ENCODE measurements at places on chromosomes 1 and 21. TPM values are rescaled to one million over a fixed set of nuclear protein-coding genes. Genes with fewer than 3 reads are reported as not detected.

The DLGAP3 gene
- 5.9 TPM for total RNA-seq

The F11R gene
- total RNA-seq = 6.6 TPM

The HES5 gene
- total RNA-seq = 13.3 TPM

The HES3 gene
- total RNA-seq = not detected

The SLC9C2 gene
- total RNA-seq = 1.2 TPM

The TSPAN2 gene
- 26.8 TPM for total RNA-seq

The LCE2C gene
- total RNA-seq = not detected

The PGLYRP3 gene
- total RNA-seq = not detected

The NR5A2 gene
- 0.25 TPM for total RNA-seq

The PKN2 gene
- total RNA-seq = 64.9 TPM

The FCRLA gene
- 0.49 TPM for total RNA-seq

The CPLANE2 gene
- total RNA-seq = 10.3 TPM

The PLA2G2A gene
- not detected for total RNA-seq

The GPR37L1 gene
- total RNA-seq = 1.2 TPM

The PDPN gene
- total RNA-seq = 7.4 TPM

The KRTAP19-1 gene
- total RNA-seq = not detected

The WNT4 gene
- total RNA-seq = 3.4 TPM

All from temporal lobe (tissue), 4 donors.